ENCODE measurements at places on chromosomes 6 and 20.

DNA sequence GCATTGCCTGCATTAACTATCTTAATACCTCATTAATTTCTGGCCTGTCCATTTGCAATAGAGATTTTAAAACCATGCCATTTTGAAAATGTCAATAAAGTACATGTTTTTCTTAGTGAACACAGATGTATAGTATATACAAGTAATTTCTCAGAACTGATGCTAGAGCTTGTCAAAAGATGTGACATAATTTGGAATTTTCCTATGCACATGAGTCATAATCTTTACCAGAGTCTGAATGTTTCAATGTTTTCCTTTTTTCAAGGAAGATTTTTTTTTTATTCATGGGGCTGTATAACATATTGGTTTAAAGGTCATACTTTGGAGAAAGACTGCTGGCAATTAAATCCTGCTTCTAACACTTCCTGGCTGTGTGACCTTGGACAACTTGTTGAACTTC, 1347.5 kb upstream of the ADGRB3 start:
- no peak for DNase-seq

DNA sequence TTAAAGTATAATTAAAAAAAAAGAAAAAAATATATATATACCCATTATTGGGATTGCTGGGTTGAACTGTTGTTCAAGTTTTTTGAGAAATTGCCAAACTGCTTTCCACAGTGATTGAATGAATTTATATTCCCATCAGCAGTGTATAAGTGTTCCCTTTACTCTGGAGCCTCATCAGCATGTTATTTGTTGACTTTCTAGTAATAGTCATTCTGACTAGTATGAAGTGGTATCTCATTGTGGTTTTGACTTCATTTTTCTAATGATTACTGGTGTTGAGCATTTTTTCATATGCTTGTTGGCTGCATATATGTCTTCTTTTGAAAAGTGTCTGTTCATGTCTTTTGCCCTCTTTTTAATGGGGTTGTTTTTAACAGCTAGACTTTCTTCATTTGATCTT, 1260.8 kb upstream of the GJE1 start:
- DNase-seq, result no peak

DNA sequence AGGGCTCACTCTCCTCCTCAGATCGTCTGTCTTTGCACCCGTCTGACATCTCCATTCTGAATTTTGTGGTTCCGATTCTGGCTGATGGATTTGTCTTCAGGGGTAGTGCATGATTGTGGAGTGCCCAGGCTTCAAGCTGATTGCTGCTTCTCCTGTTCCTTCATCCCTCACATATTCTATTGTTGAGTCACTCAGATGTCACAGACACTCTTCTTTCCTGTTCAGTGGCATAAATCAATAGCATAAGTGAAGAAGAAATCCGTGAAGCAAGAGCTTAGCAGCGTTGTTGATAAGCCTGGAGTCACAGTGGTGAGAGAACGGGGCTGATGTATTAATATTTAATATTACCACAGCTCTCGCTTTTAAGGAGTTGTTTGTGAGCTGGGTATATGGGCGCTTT, 152.5 kb downstream of the MTHFD1L start:
- DNase-seq, result no peak

- DNase-seq, result no peak
Observed at GRCh38 chr6:16619777-16620176, 141.5 kb downstream of the ATXN1 start.
